ENCODE measurements at places on chromosomes 13 and 19.

DNA sequence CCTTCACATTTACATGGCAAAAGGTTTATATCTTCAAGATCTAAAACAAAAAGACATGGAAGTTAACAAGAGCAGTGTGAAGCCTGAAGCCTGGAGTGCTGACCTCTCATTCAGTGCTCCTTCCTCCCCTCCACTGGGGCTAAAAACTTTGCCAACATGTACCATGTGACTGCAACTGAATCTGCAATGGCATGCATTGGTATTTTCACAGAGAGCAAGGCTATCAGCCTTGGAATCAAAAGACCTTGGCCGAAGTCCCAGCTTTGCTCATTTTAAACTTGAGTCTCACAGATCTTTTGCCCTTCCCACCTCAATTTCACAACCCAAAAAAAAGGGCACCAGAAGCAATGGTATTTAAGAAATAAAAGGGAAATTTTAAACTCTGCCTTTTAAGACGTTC lies 325.1 kb downstream of the DCT start:
- peak; percentile 6 for DNase-seq

GRCh38 chr13:59607172-59607571 lies 556.6 kb downstream of the DIAPH3 start:
- no peak for DNase-seq

- DNase-seq, result no peak
Observed at GRCh38 chr13:43786766-43787517, at the start of gene ENOX1. ENOX1 (minus strand) TSS chr13:43786972.

DNA sequence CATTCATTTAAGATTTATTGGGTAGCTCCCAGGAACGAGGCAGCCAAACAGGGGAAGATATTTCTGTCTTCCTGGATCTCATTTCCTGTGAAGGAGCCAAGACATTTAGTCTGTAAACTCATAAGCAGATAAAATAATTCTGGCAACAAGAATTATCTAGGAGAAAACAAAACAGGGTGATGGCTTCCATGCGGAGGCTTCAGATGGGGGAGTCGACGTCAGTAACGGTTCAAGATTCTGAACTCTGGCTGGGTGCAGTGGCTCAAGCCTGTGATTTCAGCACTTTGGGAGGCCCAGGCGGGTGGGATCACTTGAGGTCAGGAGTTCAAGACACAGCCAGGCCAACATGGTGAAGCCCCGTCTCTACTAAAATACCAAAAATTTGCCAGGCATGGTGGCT lies 1.3 kb downstream of the GNA15 start:
- no peak for DNase-seq

GRCh38 chr19:38852231-38853044 lies 2.7 kb upstream of the HNRNPL start:
- DNase-seq, result no peak

GRCh38 chr19:6518145-6518911 lies 12.5 kb upstream of the TNFSF9 start:
- no peak for DNase-seq

- DNase-seq, result no peak
Observed at GRCh38 chr13:112347986-112348385, 28.2 kb upstream of the SPACA7 start.

DNA sequence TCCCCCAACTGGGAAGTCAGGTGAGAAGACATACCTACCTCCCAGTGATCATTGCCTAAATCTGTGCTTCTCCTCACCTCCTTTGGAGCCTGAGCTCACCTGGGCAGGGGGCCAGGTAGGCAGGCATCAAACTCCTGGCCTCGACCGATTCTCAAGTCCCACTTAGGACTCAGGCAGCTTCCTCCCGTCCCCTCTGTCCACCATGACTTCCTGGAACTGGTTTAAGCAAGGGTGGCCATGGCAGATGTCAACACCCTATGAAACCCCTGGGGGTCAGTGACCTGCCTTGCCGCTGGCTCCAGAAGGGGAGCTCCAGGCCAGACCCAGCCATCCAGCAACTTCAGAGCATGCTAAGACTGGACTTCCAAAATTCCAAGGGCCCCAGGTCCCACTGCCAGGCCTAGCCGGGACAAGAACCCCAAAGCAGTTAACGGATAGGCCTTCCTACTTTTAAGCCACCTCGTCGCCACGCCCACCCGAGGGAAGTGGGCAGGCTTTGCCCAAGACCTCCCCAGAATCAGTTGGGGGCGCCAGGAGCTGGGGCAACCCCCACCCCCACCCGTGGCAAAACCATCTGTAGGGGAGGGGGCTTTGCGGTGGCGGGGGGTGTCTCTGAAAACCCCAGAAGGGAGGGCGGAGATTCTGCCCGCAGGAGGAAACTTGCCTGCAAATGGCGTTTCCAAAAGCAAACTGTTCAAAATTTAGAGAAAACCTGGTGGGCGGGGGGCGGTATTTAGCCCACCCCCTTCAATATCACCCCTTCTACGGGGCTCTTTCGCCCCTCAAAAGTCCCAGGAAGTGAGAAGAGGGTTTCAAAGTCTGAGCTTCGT lies 657 bp downstream of the PLIN3 start:
- no peak for DNase-seq

- no peak for DNase-seq
Observed at GRCh38 chr13:24684600-24684998, 4.4 kb downstream of the ATP12A start.

DNA sequence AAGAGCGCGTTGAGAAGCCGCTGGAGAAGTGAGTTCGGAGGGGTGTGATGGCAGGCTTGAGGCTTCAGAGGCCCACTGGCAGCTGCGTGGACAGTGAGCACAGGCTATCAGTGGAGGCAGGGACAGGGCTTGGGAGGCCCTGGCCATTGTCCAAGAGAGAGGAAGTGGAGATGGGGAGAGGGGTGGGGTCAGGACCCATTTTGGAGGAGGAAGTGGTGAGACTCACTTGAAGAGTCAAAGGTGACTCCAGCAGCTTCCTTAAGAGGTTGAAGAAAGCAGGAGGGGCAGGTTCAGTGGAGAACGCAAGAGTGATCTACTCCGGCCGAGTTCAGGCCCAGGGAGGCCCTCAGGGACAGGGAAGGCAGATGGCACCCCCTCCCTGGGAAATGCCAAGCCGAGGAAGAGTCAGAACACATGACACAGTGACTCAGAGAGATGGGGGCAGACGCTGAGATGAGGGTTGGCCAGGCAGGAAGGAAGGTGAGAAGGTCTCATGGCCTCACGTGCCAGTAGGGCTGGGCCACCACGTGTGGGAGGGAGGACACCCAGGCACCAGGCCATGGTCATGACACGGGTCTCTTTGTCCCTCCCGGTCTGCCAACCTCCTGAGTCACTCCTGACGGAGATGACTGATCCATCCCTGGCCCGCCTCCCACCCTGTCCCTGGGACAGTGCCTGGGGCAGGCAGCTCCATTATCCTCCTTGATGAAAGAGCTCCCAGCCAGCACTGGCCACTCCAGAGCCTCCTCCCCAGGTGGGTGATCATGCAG lies 10.1 kb upstream of the CD22 start:
- peak; percentile 22 for DNase-seq

DNA sequence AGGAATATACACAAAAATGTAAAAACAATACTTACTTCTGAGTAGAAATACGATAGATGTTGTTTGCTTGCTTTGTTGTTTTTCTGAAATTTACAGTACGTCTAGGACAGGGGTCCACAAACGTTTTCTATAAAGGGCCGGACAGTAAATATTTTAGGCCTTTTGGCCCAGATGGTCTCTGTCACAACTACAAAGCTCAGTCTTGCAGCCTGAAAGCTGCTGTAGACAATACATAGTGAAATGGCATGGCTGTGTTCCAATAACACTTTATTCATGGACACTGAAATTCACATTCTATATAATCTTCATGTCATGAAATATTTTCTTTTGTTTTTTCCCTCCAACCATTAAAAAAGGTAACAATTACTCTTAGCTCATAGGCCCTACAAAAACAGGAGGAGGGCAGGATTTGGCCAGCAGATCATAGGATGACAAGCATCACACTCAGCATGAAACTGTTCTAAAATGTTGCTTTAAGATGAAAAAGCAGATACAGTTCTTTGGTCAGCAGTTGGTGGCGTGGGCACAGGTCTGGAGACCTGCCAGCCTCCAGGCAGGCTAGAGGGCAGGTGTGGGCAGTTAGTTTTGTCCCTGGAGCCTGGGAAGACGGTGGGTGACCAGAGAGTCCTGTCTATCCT lies at the start of gene EDDM13:
Gene EDDM13, plus strand, starts transcription at position 588 of the 638 bp plus-strand sequence. CDS start 87 bp downstream, outside the sequence.
- DNase-seq, result no peak

DNA sequence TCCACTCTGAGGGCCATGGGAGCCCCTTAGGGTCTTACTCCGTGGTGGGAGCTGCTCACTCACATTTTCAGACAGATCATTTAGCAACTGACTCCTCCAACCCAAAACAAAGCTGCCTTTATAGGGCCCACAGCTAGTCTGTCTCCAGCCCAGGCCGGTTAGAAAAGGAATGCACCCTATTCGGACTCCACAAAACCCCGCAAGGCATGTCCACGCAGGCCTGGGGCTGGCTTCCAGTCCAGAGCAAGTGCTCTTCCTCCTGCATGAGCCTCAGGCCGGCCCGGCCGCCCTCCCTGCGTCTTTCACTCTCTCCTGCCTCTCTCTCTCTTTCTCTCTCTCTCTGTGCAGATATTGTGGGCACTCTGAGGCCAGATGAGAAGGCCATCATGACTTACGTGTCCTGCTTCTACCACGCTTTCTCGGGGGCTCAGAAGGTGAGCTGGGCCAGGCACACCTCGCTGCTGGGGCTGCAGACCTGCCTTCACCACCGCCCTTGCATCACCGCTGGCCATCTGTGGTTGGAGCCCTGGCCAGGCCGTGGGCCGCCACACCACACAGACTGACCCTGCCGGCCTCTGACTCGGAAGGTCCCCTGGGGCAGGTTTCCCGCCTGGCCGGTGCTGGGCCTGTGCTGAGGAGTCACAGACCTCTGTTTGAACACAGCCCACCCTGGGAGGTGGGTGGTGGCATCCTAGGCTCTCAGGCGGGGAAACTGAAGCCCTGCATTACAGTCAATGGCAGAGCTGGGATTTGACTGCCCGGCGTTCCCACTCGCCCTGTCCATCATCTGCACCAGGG lies 33.1 kb downstream of the CAPN12 start:
- no peak for DNase-seq

DNA sequence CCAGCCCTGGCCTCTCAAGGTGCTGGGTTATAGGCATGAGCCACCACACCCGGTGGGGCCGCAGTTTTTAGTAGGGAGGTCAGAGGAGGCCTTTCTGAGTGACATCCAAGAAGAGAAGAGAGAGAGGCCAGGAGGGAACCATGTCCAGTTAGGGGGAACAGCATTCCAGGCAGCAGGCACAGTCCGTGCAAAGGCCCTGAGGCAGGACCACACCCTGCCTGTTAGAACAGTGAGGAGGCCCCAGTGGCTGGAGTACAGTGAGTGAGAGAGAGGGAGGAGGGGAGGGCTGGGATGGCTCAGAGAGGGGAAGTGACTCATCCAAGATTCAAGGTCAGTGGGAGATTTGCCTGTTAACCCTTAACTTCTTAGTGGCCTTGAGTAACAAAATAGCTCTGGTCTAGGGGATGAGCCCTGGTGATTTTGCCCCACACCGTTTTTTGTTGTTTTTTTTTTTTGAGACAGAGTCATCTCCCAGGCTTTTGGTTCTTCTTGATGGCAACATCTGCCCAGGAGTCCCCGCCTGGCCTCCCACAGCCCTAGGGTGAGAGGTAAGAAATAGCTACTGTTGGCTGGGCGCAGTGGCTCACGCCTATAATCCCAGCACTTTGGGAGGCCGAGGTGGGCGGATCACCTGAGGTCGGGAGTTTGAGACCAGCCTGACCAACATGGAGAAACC lies 2.7 kb upstream of the PLIN3 start:
- peak; percentile 83 for DNase-seq

GRCh38 chr13:52696566-52696965 lies 43.1 kb downstream of the CNMD start:
- no peak for DNase-seq

- DNase-seq, result no peak
Observed at GRCh38 chr13:113293686-113294085, 3.4 kb upstream of the LAMP1 start.

- DNase-seq, result no peak
Observed at GRCh38 chr19:5228932-5229777, 111.5 kb downstream of the PTPRS start.

DNA sequence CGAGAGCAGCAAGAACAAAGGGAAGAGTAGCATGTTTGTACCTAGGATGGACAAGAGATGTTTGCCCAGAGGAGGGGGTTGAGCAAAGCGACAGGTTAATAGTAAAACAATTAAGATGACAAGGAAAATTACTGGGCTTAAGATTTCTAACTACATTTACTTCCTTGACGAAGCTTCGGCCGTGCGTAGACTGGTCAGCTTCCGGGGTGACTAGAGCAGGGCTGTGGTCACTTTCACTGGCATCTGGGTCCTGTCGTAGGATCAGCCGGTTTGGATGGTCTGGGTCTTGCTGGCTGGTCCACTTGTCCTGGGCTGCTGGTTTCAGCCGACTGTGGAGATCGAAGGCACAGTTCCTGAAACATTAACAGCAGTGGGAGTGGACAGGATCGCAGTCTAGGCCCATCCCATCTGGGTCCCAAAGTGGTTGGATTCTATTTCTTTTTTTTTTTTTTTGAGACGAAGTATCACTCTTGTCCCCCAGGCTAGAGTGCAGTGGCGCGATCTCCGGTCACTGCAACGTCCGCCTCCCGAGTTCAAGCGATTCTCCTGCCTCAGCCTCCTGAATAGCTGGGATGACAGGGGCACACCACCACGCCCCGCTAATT lies 5.0 kb upstream of the BSG start:
- DNase-seq, result no peak

DNA sequence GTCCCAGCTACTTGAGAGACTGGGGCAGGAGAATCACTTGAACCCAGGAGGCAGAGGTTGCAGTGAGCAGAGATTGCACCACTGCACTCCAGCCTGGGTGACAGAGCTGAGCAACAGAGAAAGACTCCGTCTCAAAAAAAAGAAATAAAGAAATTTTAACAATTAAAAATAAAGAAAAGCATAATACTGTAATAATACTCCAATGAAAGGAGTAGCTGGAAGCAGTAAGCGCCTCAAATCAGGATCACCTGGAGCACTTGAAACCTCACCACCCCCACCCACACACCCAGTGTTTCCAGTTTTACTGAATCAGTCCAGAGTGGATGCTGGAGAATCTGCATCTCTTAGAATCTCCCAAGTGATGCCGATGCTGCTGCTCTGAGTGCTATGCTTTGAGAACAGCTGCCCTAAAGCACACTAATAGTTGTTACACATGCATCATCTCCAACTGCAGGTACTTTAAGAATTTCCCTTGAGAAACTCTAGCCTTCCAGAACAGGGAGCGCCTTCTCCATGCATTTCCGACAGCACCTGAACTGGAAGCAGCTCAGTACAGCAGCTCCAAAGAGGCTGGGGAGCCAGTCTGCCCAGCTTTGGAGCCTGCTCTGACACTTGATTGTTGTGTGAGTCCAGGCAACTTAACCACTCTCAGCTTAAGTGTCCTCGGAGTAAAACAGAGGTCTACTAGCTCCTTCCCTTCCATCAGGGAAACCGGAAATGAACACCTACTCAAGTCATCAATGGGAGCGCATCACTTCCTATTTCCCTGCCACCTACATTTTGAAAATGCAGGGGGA lies 2.9 kb downstream of the ABCC4 start:
- DNase-seq, result no peak

DNA sequence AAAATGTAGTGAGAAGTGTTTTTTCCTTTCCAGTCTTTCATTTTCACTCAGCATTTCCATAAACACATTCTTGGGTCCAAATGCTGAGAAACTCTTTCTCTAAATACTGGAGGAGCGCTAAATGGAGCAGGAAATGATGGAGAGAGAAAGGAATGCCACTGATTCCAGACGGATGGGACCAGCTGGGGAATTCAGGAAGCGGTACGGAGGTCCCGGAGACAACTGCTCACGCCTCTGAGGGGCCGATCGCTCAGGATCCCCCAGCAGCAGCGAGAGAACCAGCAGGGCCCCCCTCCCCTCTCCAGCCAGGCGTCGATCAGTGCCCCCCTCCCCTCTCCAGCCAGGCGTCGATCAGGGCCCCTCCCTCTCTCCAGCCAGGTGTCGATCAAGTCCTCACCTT lies 13.2 kb downstream of the RASA3 start:
- DNase-seq, result peak; percentile 76

Data from BJ (cell line).